CD4-positive, alpha-beta memory T cell (primary cell): ENCODE measurements at places on chromosomes 4 and X.

GRCh38 chr4:28490669-28491068 is 1630.0 kb downstream of the STIM2 start:
- DNase-seq = no peak

GRCh38 chrX:153648358-153649177 is 1.6 kb downstream of the DUSP9 start:
- DNase-seq = no peak

DNA sequence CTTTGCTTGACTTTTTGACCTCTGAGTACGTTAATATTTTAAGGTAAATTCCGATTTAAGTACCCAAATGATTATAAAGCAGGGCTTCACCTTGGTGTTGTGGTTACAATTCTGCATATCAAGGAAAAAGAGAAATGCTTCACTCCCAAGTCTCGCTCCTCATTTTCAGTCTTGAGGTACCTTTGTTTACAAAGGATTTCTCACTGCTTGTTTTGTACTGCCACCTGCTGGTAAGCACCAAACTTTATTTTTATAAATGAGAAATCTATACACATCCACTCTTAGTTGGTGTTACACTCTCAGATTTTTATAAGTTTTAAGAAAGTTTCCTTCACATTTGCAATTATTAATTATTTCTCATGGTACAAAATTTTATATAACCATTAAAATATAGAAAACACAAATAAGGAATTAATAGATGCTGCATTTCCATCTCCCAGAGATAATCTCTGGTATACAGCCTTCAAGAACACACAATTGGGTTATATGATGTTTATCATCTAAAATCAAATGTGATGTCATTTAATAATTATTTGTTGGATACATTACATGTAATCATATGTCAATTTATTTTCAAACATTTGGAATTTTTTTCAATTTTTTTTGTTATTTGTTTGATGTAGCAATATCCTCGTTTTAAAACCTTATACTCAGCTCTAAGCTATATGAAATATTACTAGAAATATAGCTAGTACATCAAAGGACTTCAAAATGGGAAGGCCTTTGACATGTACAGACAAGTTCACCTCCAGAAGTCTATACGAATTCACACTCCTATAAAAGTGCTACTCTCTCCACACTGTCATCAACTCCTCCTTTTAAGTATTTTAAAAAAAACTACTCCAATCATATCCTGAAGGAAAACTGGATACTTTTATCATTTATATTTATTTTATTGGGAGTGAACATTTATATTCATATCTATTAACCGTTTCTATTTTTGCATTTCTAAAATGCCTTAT is 179.9 kb downstream of the KCNIP4 start:
- no peak for DNase-seq

DNA sequence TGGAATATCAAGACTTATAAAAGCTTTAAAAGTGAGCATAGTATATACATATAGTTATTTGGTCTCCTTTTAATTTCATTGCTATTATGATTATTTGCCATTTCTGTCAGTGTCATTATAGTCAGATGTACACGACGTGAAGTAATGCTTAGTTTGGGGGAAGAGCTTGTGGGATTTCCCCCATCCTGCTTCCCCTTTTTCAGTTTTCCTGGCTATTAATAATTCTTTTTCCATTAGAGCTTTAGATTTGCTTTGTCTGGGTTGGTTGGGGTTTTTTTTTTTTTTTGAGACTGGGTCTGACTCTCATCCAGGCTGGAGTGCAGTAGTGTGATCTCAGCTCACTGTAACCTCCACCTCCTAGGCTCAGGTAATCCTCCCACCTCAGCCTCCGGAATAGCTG is 5.4 kb downstream of the ABCE1 start:
- no peak for DNase-seq

DNA sequence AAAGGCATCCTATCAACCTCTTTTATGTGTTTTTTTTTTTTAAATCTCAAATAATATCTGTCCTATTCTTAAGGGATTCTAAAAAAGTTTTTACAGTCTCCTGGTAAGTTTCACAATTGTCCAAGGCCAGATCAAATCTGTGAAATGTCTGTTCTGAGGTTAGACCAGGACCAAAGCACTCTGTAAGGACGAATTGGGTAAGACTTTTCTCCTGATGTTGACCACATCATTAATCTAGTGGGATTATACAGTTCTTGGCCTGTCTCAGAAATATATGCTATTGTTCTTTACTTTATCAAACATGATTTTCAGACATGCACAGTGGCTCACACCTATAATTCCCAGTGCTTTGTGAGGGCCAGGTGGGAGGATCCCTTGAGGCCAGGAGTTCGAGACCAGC is 45.8 kb upstream of the TMEM131L start:
- DNase-seq = no peak

DNA sequence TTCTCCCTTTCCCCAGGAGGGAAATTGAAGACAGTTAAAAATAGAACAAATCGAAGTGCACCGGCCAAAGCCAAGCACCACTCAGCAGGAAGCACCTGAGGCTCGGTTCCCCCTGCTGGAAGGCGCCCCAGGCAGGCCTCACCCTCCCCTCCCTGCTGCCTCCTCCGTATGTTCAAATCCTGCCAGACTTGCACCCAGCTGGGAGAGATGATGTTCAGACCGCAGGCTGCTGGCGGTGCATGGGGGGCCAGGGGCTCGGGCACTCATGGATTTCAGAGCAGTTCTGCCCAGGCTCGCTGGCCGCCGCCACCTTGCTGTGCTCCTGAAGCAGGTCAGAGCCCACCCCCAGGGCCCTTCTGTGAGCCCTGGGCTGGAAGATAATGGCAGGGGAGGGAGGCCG is 91.4 kb downstream of the DCTD start:
- DNase-seq = no peak

- DNase-seq = no peak
Measured at GRCh38 chrX:3094261-3094660, 53.0 kb downstream of the ARSF start.

- no peak for DNase-seq
Measured at GRCh38 chrX:31383991-31384390, 312.1 kb upstream of the FTHL17 start.

DNA sequence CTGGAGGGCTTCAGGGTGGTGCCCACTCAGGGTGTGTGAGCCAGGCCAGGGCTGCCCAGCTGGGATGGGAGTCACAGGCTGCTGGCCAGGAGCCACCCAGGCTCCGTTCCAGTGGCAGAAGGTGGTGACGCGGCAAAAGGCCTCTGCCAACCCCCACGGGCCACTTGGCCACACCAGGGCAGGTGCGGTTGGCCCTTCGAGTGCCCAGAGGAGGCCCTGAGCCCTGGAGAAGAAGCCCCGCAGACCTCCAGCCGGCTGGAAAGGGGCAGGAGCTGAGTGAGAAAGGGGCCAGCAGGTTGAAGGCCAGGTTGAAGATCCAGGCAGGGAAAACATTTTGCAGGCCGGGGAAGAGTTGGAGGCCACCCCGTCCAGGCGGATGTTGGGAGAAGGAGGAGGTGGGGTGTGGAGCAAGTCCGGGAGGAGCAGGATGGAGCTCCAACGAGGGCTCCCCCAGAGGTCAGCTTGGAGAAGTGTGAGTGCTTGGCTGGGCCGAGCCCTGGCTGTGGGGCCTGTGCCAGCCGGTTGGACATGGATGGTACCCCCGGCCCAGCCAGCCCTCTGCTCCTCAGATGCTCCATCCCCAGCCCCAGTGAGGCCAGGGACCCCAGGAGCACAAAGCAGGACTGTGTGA is 2.8 kb upstream of the CPLX1 start:
- DNase-seq = no peak

DNA sequence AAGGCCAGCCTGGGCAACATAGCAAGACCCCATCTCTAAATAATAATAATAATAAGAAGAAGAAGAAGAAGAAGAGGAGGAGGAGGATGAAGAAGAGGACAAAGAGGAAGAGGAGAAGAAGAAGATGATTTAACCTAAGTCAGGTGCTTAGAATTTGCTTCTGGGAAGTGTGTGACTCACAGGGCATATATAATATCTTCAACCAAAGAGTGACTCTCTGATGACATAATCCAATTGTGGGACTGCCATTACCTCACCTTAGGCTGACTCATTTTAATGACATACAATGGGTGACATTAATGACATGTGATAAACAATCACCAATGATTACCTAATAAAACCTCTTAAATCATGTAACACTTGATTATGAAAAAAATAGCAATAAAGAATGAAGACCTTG is 32.7 kb upstream of the MBTPS2 start:
- no peak for DNase-seq

- no peak for DNase-seq
Measured at GRCh38 chrX:122770581-122770980, 413.5 kb upstream of the GRIA3 start.

DNA sequence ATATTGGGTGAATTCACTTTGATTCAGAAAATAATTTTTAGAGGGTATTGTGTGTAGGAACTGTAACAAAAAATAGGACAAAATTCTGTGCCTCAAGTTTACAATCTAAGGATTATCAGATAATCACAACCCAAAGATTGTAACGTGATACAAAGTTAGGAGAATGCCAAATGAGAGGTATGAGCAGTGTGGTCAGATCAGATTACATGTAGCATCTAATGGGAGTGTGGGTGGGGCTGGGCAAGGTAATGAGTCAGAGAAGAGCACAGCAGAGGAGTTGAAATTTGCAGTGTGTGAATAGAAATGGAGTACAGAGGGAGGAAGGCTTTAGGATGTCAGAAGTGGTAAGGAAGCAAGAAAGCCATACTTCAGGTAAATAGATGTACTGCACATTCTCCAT is 103.4 kb upstream of the TEX13A start:
- DNase-seq = no peak

DNA sequence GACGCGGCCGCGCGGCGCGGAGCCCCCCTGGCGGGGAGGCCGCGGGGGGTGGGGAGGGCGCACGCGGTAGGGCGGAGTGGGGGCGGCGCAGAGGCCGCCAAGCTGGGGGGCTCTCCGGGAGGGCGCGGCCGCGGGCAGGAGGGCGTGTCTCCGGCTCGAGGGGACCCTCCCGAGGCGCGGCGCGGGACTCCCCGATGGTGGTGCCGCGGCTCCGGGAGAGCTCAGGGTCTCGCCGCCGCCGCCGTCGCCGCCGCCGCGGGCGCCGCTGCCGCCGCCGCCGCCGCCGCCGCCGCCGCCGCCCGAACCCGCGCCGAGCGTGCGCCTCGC is 165 bp upstream of the PTCHD1 start:
- DNase-seq = no peak

DNA sequence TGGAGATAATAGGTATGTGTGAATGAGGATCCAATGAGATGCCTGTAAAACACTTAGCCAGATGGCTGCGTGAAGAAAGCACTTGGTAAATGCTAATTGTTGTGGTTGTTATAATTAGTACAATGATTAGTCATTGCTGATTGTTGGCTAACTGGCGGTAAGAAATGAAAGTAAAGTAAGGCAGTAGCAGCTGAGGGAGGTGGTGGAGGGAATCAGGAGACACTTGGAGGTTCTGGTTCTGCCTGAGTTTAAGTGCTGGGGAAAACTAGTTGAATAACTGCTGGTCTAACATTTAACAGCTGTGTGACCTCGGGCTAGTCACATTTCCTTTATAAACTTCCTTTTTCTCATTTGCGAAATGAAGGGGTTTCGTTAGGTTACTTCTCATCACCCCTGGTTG is 30.9 kb downstream of the CD38 start:
- DNase-seq = no peak

DNA sequence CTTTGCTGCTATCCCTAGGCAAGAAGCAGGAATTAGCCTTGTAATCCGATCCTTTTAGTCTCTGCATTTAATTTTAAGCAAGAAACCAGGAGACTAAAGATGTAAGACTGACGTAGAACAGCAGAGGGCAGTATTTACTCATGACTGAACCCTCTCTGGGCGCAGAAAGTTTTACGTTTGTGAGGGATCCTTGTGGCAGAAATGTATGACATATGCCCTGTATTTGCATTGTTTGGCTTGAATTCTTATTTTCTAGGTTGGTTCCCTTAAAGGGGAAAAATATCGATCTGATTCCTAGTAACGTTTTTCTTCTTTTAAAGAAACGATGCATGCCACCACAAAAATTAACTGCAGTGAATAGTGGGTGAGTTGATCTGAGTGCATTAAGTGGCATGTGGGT is 1.3 kb upstream of the FAT4 start:
- peak; percentile 18 for DNase-seq

GRCh38 chr4:72377491-72378194 is 191.4 kb downstream of the ADAMTS3 start:
- DNase-seq = no peak

DNA sequence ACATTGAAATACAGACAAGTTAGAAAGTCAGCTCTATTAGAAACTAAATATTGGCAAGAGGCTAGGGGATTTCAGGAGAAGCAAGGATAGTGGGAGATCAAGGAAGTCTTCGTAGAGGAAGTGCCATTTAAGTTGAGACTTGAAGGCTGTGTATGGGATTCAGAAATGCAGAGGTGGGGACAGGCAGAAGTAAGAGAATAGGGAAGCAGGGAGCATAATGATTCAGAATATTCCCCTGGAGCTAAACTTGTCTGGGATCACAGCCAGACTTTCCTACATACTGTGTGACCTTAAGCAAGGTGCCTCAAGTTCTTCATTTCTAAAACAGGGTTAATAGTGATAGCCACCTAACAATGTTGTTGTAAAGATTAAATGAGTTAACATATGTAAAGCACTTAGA is 108.8 kb downstream of the DDIT4L start:
- DNase-seq = no peak

DNA sequence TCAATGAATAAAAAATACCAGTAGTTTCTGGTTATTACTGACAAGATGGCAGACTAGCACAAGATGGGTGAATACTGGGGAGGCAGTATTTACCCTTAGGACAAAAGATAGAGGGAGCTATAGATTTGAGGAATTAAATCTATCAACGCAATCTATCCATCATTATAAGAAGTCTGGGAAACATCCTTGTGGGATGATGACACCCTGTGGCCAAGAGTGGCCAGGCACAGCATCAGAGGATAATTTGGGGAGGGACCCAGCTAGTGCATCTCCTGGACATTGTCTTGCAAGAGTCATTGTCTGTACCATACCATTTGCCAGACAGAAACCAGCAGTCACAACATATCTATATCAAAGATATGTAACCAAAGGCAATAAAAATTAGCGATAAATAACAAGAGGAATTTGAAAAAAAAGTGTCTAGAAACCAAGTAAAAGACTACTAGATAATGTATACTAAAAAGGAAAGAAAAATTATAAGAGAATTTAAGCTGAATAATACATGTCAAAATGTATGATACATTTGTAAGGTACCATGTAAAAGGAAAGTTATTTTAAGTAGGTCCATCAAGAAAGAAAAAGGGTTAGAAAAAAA is 22.9 kb downstream of the KCTD8 start:
- DNase-seq = no peak

GRCh38 chr4:77629885-77630284 is 24.3 kb downstream of the CXCL13 start:
- no peak for DNase-seq
